Retina (tissue), 1 donor: ENCODE measurements at places on chromosomes 2 and 18.

DNA sequence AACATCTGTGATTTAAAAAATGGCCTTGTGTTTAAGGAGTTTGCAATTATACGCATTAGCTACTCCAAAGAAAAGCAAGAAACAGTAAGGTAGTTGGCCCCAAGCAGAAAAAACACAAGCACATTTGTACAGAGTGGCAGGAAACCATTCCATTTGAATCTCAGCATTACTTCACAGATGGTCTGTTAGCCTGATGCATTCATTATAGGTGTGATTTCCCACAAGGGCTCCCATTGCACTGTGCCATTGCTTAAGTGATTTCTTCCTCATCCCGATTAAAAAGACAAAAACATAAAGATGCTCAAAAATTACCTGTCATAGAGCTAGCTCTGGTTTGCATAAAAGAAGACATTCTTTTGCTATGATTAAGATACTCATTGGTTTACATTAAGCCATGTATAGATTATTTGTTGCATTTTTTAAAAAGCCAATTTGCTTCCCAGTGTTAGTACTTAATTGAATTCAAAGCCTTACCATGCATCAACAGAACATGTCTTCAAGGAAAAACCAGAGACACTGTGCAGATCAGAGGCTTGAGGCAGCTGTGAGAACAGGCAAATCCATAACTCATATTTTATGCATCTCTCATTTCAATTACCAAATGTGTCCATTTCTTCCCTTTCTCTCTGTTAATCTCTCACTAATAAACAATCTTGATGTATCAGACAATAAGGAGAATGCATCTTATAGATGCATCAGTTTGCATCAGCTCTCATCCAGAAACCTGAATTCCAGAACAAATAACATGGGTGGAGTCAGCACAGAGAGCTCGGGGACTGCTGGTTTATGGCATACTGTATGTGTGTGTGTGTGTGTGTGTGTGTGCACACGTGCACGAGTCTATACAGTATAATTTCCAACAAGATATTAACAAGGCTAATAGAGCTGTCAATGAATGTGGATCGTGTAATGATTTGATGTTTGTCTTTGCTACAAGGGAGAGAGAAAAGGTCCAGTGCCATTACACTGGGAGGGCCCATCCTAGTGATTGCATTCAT, 558.6 kb upstream of the HS6ST1 start:
- no peak for DNase-seq

DNA sequence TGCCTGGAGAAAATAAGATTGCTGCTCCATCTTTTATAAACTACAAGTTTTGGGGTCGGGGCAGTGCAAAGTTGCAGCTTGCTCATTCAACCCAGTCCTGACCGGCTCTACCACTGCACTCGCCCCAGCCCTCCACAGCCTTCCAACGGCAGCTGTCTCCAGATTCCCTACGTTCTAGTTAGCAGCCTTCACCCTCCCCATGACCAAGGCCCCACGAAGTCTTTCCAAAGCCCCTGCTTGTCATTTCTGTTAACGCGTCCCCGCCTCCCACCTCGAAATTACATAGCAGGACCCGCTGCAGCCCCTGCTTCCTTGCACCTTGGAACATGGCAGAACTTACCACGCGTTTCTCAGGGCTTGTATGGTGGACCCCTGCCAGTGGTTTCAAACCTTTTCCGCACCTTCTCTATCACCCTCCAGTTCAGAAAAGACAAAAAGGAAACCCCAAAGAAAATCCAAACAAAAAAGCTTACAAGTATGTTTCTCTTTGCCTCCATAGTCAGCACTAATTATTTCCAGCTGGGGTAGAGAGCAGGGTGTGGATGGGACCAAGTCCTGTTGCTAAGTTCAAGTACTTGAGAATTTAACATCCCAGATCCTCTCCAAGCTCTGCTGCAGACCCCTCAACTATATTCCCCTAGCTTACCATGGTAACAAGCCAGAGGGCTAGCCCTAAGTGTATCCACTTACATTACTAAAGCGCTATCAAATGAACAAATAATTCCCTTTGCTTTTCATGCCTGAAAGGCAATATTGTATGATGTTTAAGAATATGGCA, 161.5 kb downstream of the TGIF1 start:
- no peak for DNase-seq

- DNase-seq, result no peak
These were observed 49.2 kb upstream of the LGALSL start for GRCh38 chr2:64404743-64405142.

DNA sequence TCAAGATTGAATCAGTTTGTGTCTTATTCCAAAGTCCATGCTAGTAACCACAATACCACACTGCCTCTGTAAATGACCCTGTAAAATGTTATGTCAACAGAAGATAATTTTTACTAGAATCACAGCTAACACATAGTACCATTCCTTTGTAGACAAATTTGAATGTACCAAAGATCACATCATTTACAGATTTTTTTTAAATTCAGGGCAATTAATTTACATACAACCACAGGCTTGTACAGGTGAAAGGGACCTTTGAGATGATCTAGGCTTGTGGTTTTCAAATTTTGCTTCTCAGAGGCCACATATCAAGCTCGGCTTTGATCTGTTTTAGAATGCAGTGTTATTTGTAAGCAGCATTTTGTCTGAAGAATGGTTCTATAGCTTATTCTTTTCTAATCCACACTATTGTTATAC, 63.8 kb upstream of the PPM1B start:
- DNase-seq, result no peak

- DNase-seq, result peak; percentile 30
These were observed 92.4 kb downstream of the SOCS6 start for GRCh38 chr18:70380915-70381896.

DNA sequence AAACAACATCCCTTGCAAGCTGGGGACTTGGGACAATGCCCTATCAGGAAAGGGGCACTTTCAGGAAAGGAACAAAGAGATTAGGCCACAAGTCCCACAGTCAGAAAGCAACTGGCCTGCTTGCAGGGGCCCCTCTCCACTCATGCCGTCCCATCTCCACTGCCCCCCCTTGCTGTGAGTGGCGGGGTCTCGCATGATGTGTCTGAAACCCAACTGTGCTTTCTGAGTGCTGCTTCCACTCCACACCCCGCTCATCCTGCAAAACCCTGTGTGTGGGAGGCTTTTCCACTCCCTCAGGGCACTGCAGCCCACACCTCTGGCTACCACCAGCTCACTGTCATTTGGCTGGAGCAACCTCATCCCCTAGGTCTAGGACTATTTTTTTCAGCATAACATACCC, 7.9 kb downstream of the HS6ST1 start:
- no peak for DNase-seq

DNA sequence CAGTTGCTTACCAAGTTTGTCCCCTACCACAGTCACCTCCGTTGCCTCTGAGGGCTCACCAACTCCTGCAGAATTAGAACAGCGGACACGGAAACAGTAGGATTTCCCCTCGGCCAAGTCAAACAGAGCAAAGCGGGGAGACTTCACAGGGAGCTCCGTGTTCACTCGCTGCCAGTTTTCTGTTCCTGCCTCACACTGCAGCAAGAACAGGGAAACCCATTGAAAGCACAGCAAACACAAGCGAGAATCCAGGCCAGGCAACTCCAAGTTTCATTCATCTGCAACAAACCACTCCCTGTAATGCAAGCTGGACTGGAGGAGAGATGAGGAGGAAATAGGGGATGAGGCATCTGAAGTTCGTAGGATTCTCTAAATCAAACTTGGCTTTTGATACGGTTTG, 84.2 kb downstream of the MYOM1 start:
- DNase-seq, result no peak

GRCh38 chr18:64518191-64518590, 369.3 kb upstream of the LINC00305 start:
- DNase-seq, result no peak

DNA sequence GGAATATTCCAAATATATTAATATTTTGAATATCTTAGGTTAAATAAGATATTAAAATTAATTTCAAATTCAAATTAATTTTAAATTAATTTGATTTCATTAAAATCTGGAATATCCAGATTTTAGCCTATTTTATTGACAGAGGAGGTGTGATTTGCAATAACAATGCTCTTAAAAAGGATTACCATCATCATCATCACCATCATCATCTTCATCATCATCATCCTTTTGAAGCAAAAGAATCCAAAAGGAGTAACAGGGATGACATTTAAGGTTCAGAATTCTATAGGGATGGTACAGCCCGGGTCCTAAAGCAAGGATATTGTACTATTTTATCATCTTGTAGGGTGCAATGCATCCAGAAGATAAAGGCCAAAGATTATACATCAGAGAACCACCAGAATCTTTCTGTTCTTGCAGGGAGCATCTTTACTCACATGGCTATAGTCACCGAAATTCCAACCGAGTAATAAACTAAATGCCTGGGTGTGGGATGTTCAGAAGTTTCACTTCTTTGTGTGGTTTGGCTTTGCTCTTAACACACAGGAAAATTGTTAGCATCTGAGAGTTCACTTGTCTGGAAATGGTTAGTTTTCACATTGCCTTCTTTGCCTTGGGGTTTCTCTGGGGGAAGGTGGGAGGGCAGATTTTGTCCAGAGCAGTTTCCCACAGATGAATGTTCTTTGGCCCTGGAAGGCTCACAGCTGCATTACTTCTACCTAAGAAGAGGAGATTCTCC, 99.1 kb upstream of the ITGA6 start:
- DNase-seq, result no peak

DNA sequence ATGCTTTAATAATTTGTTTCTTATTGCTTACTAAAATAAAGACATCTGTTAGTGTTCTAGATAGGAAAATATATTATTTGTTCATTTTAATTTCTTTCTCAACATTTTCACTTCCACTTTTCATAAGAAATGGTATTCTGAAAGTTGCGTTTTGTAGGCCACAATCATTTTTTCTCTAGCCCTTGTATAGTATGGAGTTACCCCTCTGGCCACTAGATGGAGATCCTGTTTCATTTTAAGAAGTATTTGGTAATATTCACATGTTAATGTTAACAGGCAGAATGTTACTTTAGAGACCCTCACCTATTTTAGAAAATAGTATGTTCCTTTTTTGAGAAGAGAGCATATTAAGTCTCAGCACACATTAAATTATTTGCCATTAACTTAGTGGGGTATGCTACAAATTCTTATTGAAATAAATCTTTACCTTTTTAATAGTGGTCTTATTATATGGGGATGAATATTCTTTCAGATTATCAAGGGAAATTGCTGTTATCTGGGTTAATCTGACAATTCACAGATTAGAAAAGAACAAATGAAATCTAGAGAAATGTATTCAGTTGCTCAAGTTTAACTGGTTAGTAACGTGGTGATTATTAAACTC, 73.9 kb upstream of the TTC27 start:
- no peak for DNase-seq

DNA sequence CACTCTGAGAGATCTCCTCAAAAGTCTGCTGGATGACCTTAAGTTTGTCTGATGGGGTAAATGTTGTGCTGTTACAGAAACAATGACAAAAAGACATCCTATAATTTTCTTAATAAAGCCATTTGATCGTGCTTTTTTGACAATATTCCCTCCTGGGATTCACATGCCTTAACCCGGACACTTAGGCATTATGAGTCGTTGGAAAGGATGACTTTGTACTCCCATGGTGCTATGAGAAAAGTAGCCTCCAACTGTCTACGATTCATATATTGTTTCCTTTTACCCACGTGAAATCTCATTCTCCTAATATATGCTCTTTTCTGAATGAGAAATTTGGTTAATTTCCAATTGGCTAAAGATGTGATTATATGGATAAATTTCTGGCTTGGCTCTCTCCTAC, 6.1 kb upstream of the MPP4 start:
- DNase-seq, result no peak

GRCh38 chr2:207149249-207150213, 16.2 kb downstream of the KLF7 start:
- peak; percentile 14 for DNase-seq

DNA sequence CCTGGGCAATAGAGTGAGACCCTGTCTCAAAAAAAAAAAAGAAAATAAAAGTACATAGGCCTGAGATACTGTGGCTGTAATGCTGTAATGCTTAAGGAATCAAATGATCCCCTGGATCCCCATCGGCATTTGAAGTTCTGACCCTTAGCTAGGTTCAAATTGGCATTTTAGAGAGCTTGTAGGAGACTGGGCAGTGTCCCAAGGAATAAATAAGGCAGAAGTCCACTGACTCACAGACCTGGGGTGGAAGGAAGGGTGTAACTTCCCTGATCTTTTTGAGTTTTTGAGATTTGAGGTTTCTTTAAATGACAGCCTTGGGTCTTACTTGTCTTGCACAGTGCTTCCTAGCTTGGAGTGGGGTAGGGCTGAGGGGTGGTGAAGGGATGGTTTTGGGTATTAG, 553.7 kb downstream of the SLC4A3 start:
- DNase-seq, result no peak

- no peak for DNase-seq
These were observed 128.9 kb downstream of the FIGN start for GRCh38 chr2:163606878-163607277.

- no peak for DNase-seq
These were observed 1459.9 kb upstream of the CELF4 start for GRCh38 chr18:39025531-39025930.

DNA sequence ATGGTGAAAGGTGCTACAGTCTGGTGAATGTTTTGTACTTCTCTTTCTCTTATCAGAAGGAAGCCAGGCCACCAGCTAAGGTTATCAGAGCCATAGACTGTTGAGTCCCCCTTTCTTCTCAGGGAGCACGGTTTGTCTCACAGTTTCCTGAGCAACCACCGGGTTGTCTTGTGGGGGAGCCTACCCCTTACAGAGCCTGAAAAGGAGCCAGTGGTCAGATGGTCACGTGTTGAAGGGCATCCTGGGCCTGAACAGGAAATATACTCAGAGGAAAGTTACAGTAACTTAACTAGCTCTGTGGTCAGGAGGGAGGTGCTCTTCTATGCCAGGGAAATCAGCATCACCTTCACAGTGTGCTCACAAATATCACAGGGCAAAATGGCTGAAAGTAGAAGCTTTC, 11.6 kb downstream of the CD28 start:
- DNase-seq, result no peak

DNA sequence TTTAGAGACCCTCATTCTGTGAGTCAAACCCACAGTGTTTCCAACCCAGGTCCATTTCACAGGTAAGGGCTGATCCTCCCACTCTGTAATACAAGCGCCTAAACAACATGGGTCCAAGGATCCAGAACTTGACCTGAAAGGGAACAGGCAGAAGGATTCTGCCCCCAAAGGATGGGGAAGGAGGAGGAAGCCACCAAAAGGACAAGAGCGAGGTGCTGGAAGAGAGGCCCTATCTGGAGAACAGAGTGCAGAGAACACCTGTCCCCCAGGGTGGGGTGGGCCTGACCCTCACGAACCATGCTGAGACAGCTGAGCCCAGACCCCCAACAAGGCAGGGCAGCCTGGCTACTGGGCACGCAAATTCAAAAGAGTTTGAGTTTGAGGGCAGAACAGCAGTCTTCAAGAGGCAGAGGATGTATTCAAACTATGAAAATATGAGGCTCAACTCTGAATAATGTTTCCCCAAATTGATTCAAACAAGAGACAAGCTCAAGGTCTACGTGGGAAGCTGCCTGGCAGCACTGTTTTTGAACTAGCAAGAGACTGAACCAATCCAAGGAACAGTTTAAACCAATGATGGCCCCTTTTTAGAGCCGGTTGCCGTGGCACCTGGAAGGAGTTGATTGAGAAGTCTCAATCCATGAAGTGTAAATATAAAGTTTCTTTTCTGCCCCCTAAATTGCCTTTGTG, 212.7 kb downstream of the ALPK2 start:
- DNase-seq, result no peak
